A673 (cell line): ENCODE measurements at places on chromosomes 4 and X. TPM values are rescaled to one million over a fixed set of nuclear protein-coding genes. Genes with fewer than 3 reads are reported as not detected.

Gene NXF2
- total RNA-seq = not detected in 2 replicates

Gene ANOS1
- total RNA-seq = 0.06 and 0.07 TPM in 2 replicates

Gene GNRHR
- not detected in 2 replicates for total RNA-seq

Gene GJB1
- not detected in 2 replicates for total RNA-seq

Gene MSANTD1
- 2.3 and 2.6 TPM in 2 replicates for total RNA-seq

Gene ADH1A
- not detected in 2 replicates for total RNA-seq

Gene DMP1
- not detected in 2 replicates for total RNA-seq

Gene JCHAIN
- not detected in 2 replicates for total RNA-seq

Gene DRP2
- total RNA-seq = 0.45 and 0.68 TPM in 2 replicates

Gene FRAS1
- total RNA-seq = 0.06 and 0.28 TPM in 2 replicates

Gene TRAM1L1
- 4.5 and 5.3 TPM in 2 replicates for total RNA-seq

Gene MBNL3
- total RNA-seq = 38.0 and 42.2 TPM in 2 replicates
